ENCODE measurements at places on chromosomes 16 and 17.
A peak's percentile ranks its signal among the peaks of the same experiment; 100 is the strongest.

- DNase-seq = no peak
Observed at GRCh38 chr17:9162275-9162985, 141.1 kb downstream of the NTN1 start.

- DNase-seq = no peak
Observed at GRCh38 chr16:65375651-65376050, 253.8 kb upstream of the CDH11 start.

DNA sequence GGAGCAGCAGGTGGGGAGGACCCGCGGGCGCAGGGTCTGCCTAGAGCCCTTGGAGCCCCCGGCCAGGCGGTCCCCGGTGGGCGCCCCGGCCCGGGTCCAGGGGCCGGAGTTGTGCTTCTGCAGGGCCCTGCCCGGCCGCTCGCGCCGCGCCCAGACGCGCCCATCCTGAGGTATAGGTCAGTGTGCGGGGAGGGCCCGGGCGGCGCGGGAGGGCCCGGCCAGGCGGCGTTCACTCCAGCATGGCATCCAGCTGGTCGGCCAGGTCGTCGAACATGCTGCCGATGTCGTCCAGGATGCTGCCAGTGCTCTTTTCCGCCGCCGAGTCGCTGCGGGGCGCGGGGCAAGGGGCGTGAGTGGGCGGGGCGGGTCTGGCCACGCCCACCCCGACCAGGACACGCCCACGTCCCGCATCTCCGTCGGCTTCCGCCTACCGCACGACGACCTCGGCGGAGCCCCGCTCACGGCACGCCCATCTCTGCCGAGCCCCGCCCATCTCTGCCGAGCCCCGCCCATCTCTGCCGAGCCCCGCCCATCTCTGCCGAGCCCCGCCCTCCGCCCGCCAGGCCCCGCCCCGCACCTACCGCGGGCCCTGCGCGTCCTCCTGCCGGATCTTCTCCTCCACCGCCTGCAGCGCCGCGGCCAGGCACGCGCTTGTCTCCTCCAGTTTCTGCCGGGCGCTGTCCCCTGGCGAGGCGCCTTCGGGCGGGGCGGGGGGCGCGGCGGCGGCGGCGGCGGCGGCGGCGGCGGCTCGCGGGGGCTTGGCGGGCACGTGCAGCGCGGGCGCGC, 17.9 kb downstream of the CASKIN1 start:
- no peak for DNase-seq

- no peak for DNase-seq
Observed at GRCh38 chr17:75832164-75832651, 12.0 kb downstream of the UNC13D start.

- no peak for DNase-seq
Observed at GRCh38 chr16:58507195-58507962, 7.4 kb downstream of the NDRG4 start.

DNA sequence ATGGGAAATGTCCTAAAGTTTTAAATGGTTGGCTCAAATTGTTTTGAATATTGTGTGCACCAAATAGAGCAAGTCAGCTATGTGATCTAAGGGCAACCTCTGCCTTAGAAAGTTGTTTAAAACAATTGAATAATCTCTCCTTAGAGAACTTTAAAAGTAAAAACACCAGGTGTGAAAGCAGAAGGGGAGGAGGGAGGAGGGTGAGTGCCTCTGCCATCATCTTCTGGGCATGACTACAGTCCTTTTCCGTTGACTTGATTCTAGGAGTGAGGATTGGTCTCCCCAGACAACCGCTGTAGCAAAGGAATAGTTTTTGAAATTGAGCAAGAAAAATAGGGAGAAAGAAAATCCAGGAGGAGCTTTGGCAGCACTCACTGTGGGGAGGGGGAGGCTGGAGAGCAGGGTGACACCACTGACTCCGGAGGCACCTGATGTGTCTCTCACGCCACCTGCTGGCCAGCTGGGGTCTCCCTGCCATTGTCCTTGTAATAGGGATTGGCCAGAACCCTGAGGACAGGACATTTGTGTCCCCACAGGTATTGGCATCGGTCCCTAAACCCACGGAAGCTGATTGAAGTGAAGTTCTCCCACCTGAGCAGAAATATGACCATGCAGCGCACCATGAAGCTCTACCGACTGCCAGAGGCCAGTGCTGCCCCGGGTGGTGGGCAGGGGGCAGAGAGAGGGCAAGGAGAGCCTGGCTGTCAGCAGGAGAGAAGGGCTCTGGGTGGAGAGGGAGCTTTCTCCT, 33.3 kb downstream of the PLCD3 start:
- peak; percentile 60 for DNase-seq

DNA sequence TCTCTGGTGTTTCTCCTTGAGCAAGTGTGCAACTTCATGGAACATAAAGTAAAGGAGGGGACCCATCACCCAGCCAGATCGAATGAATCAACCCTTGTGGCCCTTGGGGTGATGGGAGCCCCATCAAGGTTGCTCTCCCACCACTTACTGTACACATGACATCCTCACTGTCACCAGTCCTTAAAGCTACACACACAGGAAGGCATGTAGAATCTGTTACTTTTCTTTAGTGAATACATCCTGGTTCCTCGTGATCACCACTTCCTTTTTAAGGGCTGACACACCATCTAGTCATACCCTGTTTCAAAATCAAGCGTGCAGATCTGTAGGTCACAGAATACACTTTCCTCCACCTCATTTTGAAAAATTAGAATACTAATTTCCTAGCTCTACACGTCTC, 22.6 kb upstream of the MPHOSPH6 start:
- no peak for DNase-seq

GRCh38 chr17:44844390-44844830, 3.3 kb upstream of the HIGD1B start:
- no peak for DNase-seq
